Urinary bladder (tissue), 4 donors: ENCODE measurements at places on chromosomes 2 and 18. TPM values are rescaled to one million over a fixed set of nuclear protein-coding genes. Genes with fewer than 3 reads are reported as not detected.

DNA sequence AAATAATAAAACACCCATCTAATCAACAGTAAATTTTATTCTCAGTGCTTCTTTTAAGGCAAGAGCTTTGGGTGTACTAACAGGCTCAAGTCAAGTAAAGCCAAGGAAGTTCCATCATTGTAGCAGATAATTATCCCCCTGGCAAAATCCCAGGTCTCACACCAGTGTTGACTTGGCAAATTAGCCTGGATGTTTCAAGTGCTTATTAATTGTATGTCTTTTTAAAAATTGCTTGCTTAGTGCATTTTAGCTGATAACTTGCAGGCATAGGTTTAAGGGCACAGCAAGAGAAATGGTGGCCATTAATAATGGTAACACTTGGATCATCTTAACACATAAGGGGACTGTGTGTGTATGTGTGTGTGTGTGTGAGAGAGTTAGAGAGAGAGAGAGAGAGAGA, 42.0 kb upstream of the FMNL2 start:
- DNase-seq = no peak

- no peak for DNase-seq
Observed at GRCh38 chr2:233468741-233469110, 97.9 kb downstream of the USP40 start.

- no peak for DNase-seq
Observed at GRCh38 chr2:149167001-149167780, 128.7 kb downstream of the LYPD6B start.

GALR1 gene
- 1.1 TPM for total RNA-seq

GRCh38 chr18:48929212-48929612, 21.6 kb downstream of the SMAD7 start:
- no peak for DNase-seq

DNA sequence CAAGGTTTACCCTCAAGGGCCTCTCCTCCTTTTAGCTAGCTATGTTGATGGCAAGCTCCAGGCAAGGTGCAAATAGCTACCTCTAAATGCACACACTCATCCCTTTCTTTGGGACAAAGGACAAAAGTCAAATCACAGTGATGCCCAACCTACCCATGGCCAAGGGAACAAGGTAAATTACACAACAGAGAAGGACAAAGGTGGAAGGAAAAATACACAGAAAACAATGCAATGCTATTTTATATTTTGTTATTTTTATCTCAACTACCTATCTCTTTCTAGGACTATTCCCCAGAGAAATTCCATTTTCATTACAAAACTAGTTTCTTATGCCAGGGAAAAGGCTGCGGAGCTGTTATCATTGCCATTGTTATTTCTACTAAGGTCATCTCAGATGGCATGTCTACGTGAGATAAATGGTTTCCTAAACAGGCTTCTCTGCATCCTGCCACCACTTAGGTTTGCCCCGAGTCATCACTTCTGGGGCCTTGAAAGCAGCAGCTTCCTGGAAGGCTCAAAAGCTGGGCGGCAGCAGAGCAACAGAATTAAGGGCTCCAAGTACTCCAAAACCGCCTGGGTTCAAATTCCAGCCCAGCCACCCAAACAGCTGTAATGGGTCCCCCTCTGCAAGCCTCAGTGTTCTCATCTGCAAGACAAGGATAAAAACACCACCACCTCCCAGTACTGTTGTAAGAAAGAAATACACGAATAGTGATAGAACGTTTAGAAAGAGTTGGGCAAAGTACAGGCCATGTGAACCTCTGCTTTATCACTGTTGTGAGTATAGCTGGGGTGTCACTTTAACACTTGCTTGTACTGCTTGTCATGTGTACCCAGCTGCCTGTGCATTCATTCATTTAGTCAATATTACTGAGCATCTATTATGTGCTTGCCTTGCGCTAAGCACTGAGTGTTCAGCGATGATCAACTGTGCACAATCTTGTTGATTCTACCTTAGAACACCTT, 20.9 kb downstream of the BCL2 start:
- DNase-seq = no peak

DNA sequence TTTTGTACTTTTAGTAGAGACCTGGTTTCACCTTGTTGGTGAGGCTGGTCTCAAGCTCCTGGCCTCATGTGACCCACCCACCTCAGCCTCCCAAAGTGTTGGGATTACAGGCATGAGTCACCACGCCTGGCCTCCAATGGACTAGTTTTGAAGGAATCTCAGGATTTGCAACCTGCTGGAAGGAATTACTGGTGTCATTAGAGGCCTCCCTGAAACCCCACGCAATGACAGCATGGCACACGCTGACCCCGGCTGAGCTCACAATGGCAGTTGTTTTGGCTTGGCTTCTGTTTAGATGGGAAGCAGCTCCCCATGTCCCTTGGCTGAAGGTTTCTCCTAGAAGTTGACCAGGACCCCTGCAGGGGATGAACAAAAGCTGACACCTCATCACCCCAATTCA, 23.1 kb upstream of the COPS8 start:
- DNase-seq = no peak

GRCh38 chr2:166127217-166128155, at the start of gene SCN1A:
TSS of gene SCN1A (minus strand) at chr2:166128020. CDS start at chr2:166073621, 54,399 bp downstream.
- DNase-seq = no peak

DNA sequence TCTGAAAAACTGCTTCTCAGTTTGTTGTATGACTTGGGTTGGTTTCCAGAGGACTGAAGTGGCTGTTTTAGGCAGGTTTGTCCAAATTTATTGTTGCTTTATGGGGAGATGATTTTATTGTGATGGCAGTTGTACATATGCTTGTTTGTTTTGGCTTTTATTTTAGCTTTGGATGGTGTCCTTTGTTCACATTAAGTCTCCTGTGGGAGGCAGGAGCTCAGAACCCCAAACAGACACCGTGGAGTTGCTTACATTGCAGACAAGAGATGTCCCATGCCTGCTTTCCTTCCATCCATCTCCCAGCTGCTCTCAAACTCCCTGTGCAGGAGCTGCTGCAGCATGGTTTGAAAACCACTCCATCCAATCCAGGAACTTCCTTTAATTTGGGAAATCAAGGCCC, 414.7 kb downstream of the LPIN1 start:
- DNase-seq = no peak

GRCh38 chr2:169193618-169194017, 124.3 kb downstream of the DHRS9 start:
- DNase-seq = no peak

DNA sequence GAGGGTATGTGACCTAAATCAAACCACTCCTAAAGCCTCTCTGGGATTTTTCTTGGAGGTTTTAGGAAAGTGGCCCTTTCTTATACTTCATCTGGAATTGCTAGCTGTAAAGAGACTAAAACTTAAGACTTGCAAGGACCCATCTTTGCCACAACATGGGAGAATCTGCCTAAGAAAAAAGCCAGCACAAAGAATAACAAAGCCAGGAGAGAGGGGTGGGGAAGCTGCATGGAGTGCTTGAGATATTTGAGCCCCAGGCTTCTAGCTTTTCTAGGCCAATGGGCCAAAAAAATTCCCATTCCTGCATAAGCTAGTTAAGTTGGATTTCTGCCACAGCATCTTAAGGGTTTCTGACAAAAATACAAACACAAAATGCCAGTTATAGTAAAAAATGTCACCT, 38.5 kb upstream of the LYPD6 start:
- DNase-seq = no peak

- DNase-seq = no peak
Observed at GRCh38 chr2:130808482-130809268, 28.0 kb upstream of the ARHGEF4 start.

DNA sequence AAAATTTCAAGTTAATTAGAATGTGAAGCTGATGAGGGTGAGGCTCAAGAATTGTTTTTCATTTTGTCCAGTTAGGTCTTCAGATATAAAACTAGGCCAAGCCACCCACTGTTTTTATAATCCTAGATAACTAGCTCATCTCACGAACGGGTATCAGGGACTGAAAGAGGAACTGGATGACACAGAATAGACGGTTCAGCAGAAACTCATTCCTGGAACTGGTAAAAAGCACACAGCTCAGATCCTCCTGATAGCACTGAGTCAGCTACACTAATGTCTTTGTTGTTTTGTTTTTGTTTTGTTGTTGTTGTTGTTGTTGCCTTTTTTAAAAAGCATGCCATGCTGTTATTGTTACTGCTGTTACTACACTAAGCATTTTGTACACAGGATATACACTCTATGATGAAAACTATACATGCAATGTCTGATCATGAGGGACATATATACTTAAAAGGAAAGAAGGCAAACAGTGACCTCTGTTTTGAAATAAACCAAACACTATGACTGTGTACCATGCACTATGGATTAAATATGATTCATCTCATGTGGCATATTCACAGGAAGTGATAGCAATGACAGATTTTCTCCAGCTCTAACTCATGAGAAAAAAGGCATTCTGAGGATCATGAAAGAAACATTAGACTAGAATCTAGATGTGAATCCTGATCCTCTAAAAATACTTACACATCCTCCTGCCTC, 437.6 kb downstream of the NCKAP5 start:
- no peak for DNase-seq

GRCh38 chr18:79468119-79468789, 72.5 kb downstream of the NFATC1 start:
- DNase-seq = no peak

DNA sequence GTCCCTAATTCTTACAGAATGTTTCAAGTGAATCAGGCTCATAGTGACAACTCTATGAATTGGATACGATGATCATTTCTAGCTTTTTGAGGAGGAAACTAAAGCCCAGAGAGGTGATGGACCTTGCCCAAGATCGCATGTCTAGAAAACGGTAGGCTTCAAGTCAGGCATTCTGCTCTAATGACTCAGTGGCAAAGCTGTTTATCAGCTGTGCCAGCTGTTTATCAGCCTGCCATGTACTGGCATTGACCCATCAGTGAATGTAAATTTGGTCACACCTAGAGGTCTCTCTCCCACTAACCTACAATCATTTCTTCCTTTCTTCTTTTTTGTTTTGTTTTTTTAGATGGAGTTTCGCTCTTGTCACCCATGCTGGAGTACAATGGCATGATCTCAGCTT, 6.1 kb upstream of the DAW1 start:
- DNase-seq = no peak

DNA sequence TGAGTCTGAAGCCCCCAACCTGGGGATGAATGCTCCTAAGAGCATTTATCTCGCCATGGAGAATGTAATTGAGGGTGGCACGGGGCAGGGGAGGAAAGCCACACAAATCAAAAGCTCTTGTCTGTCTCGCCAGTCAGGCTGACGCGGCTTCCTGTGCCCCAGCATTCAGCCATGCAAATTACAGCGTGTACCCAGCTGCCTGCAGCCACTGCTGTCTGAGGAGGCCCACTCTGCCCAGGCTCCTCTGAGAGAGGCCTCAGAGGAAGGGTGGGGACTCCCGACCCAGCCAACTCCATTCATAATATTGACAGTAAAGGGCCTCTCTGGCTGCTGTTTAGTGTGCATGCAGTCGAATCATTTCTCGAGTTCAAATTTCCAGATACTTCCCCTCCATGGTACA, 22.0 kb downstream of the SMAD7 start:
- no peak for DNase-seq

DNA sequence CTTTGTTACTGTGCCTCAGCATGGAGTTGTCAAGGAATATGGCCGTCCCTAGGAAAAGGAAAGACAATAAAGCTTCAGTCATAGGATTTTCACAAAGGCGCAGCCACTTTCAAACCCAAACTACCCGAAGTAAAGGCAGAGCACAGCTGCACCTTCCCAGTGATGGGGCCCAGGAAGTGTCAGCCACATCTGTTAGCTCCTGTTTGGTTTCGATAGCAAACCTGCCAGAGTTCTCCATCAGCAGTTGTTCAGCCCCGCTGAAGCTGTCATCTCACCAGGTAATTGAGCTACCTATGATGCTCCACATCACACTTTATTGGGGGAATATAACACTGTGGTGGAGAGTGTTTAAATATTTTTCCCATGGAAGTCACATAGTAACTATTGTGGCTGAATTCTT, 80.7 kb downstream of the LRATD1 start:
- DNase-seq = no peak

- DNase-seq = no peak
Observed at GRCh38 chr2:2698182-2699120, 367.4 kb upstream of the MYT1L start.

DNA sequence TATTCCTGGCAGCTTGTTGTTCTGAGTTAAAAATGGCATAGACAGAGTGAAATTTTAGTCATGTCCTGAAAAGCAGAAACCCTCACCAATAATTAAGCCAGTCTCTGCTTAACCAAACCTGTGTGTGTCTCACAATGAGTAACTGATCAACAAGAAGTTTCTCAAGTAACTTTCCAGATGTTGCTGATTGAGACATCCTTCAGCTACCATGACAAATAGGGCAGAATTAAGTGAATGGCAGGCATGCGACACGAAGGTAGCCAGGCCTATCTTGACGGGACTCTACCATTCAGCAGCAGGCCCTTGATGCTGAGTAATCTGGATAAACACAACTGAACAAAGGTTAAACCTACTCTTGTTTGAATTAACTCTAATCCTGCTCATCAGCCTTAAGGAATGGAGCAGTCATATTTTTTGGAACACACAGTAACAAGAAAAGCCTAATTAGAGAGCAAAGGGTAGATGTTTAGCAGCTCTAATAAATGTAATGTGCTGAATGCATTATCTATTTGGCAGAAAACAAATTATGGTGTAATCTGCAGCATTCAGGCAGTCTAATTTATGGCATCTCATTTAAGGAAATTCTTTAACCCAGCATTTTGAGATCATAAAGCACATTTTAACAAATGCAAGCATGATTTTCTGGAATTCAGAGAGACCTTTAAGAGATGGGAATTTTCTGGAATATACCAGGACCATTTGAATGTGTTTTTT, 159.5 kb upstream of the EPHA4 start:
- DNase-seq = no peak

CTAGE1 gene
- not detected for total RNA-seq

DNA sequence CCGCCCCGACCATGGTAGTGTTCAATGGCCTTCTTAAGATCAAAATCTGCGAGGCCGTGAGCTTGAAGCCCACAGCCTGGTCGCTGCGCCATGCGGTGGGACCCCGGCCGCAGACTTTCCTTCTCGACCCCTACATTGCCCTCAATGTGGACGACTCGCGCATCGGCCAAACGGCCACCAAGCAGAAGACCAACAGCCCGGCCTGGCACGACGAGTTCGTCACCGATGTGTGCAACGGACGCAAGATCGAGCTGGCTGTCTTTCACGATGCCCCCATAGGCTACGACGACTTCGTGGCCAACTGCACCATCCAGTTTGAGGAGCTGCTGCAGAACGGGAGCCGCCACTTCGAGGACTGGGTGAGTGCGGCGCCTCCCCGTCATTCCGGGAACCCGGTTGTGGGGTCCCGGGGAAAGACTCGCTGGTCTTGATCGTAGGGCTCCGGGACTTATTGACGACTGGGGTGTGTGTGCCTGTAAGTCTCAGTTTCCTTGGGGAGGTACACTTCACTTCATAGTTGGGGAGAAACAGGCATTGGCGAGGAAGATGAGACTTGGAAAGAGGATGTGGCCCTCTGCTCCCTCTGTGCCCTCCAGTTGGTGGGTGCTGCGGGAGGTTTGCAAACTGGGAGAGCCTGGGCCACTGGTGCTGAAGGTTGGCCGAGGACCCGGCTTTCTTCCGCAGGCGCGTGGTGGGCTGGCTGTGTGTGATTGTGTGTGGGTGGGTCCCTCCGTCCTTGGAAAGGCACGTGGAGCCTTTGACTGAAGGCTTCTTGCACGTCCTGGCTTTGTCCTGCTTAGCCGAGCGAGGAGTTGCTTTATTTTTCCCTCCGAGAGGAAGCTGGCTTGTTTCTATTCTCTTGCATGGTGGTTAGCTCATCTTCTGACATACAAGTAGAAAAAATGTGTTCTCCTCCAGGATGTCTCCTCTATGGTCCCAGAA, 886 bp downstream of the PRKCE start:
- DNase-seq = no peak

GRCh38 chr2:216607277-216607560, 26.0 kb upstream of the IGFBP2 start:
- DNase-seq = no peak

CCDC178 gene
- total RNA-seq = 3.1 TPM

DAPL1 gene
- not detected for total RNA-seq

MTCL1 gene
- 24.2 TPM for total RNA-seq

- no peak for DNase-seq
Observed at GRCh38 chr18:67268530-67268929, 248.0 kb downstream of the DSEL start.
